Natural killer cell treated with Interleukin-12 subunit alpha and Interleukin-12 subunit beta and Interleukin-15 and Interleukin-18, amount 100 ng/mL, for 72 hours (primary cell): ENCODE measurements at places on chromosomes 1 and 21. TPM values are rescaled to one million over a fixed set of nuclear protein-coding genes. Genes with fewer than 3 reads are reported as not detected.

- H3K36me3 ChIP-seq, result peaks cover 6% of the 10 kb centered on the region
- no peak for DNase-seq
- peaks cover 10% of the 10 kb centered on the region for H3K27me3 ChIP-seq
- H3K4me1 ChIP-seq, result peaks cover 9% of the 10 kb centered on the region
- peak overlapping the region; percentile 84 for H3K4me3 ChIP-seq
Observed at GRCh38 chr1:151458802-151459330, 428 bp downstream of the POGZ start.

DNA sequence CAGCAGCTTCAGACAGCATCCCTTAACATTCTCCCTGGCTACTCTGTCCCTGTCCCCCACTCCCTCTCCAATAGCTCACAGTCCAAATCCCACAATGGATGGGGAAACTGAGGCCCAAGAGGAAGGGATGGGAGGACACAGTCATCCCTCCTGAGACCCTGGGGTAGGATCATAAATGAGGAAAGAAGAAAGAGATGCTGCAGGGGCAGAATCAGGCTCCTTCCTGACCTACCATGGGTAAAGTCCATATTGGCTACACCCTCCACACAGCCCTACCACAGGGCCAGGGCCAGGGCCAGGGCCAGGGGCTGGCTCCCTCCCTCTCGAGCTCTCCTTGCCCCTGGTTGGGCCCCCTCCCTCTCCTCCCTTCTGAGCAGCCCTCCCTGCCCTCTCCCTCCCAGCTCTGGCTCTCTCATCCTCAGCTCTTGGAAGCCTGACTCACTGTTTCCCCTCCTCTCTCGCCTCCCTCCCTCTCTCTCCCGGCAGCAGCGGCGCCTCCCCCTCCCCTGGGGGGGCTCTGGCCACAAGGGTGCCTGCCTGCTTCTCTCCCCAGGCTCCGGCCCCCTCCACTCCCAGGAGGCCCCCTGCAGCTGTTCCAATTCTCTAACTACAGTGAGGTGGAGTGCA lies 4.9 kb downstream of the AHDC1 start:
- no peaks in the 10 kb centered on the region for H3K27me3 ChIP-seq
- H3K4me1 ChIP-seq, result peaks cover 24% of the 10 kb centered on the region
- DNase-seq, result peak; percentile 75

- H3K27me3 ChIP-seq, result no peaks in the 10 kb centered on the region
- DNase-seq, result no peak
- no peaks in the 10 kb centered on the region for H3K36me3 ChIP-seq
- no peak overlapping the region for H3K27ac ChIP-seq
- H3K4me1 ChIP-seq, result no peaks in the 10 kb centered on the region
Observed at GRCh38 chr1:178690496-178690895, 34.5 kb upstream of the RALGPS2 start.

- H3K36me3 ChIP-seq, result peaks cover 10% of the 10 kb centered on the region
- H3K4me3 ChIP-seq, result no peak overlapping the region
- no peaks in the 10 kb centered on the region for H3K4me1 ChIP-seq
- DNase-seq, result no peak
- H3K27ac ChIP-seq, result no peak overlapping the region
Observed at GRCh38 chr1:230696722-230697437, 17.0 kb downstream of the AGT start.

DNA sequence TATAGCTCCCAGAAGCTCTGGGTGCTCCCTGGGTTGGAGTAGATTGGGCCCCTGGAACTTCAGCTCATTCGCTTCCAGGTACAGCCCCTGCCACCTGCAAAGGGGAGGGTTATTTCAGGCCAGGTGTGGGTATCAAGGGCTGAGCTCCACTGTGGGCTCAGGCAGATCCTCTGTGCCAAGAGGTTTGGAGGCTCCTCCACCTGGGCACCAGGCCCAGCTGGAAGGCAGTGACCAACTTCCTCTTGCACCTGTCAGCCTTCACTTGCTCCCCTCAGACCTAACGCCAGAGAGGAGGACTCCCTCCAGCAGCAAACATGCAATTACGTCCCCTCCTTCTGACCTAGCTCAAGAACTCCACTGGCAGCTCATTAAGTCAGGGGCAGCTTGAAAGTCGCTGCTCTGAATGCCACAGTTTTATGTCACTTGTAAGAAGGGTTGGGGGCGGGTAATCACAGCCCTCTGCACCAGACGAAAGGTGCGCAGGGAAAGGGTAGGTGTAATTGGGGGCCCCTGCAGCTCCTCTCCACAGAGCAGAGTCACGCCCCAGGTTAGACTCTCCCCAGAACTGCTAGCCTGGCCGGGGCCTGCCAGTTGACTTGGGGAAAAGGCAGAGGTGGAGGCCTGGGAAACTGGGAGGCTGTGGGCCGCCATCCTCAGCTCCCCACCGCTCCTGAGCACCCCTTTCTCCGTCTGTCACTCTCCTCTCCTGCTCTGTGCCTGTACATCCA lies 125.0 kb upstream of the TMPRSS2 start:
- peak; percentile 29 for DNase-seq
- H3K4me3 ChIP-seq, result no peak overlapping the region
- no peaks in the 10 kb centered on the region for H3K4me1 ChIP-seq
- no peak overlapping the region for H3K27ac ChIP-seq

DNA sequence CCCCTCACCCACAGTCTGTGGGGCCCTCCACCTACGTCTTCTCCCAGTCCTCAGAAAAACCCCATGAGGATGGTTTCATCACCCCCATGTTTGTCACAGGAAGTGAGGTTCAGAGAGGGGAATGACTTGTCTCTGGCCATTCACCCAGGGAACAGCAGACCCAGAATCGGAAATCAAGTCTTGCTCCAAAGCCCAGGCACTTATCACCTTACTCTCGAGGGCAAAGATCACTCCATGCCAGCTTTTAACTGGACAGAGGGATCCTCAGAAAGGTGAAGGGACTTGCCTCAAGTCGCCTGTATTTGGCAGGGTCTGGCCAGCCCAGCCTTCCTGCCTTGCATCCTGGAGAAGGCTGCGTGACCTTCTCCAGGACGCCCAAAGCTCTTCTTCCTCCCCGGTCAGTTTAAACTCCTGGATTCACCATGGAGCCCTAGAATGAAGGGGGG lies 57.9 kb upstream of the SSBP3 start:
- H3K4me3 ChIP-seq, result peak overlapping the region; percentile 59
- H3K36me3 ChIP-seq, result no peaks in the 10 kb centered on the region
- H3K27me3 ChIP-seq, result no peaks in the 10 kb centered on the region

DNA sequence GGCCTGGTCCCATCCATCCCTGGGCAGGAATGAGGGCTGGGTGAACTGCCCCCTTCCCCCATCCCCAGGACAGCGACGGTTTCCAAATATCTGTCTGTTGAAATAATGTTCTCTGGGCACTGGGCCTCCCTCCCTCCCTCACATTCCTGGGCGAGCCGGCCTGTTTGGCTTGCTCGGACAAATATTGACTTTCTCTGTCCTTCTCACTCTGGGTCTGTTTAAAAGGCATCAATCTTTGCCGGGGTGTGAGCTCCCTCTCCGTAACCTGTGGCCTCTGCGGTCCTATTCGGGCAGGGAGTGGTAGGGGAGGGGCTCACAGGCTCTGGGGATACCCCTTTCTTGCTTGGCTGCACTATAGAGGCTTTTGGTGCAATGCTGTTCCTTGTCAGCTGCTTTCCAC lies 40.2 kb downstream of the FOXD2 start:
- no peak overlapping the region for H3K27ac ChIP-seq
- no peak overlapping the region for H3K4me3 ChIP-seq
- peaks cover 16% of the 10 kb centered on the region for H3K27me3 ChIP-seq
- H3K4me1 ChIP-seq, result no peaks in the 10 kb centered on the region

GRCh38 chr1:110184446-110184845 lies 25.7 kb upstream of the KCNC4 start:
- no peaks in the 10 kb centered on the region for H3K4me1 ChIP-seq
- H3K4me3 ChIP-seq, result no peak overlapping the region
- DNase-seq, result no peak

DNA sequence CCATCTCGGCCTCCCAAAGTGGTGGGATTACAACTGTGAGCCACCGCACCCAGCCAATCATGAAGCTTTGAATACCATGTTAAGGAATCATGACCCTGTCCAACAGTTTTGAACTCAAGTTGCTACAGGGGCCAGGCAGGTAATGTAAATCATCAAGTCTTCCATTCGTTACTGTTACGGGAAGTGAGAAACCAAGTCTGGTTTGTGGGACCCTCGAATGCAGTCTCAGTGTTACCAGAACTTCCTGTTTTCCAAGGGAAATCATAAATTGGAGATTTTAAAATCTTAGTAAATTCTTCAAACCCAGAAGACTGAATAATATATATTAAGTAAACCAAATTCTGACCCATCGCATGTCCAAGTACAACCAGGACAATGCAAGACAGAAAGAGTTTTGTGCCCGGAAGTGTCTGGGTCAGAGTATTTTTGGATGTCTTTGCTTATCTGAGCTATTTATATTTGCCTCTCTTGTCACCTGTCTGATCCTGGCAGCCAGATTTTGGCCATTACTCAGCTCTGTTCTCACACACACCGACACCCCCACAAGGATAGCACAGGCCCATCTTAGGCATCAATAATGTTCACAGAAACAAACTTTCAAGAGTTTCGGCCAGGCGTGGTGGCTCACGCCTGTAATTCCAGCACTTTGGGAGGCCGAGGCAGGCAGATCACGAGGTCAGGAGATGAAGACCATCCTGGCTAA lies 8.8 kb downstream of the ATP5IF1 start:
- H3K4me3 ChIP-seq, result peak overlapping the region; percentile 62
- no peaks in the 10 kb centered on the region for H3K36me3 ChIP-seq
- peaks cover 49% of the 10 kb centered on the region for H3K4me1 ChIP-seq
- no peak for DNase-seq
- peak overlapping the region; percentile 86 for H3K27ac ChIP-seq

DNA sequence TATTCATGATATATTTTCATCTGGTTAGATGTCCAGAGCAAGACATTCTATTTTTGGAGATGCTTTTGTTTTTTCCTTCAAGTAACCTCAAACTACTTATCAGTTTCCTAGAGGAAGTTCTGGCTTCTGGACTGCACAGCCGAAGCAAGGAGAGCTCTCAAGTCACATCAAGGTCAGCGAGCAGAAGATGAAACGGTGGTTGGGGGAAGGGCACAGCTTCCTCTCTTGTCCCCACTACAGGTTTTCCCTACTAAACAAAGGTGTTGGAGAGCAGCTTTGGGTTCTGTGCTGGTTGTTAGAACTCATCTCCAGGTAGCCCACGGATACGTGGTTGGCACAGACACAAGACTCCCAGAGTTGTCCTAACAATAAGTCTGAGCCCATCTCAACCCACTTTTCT lies 5.1 kb upstream of the PLEKHO1 start:
- peaks cover 7% of the 10 kb centered on the region for H3K4me1 ChIP-seq
- DNase-seq, result no peak
- no peak overlapping the region for H3K4me3 ChIP-seq
- no peaks in the 10 kb centered on the region for H3K36me3 ChIP-seq
- H3K27ac ChIP-seq, result no peak overlapping the region

DNA sequence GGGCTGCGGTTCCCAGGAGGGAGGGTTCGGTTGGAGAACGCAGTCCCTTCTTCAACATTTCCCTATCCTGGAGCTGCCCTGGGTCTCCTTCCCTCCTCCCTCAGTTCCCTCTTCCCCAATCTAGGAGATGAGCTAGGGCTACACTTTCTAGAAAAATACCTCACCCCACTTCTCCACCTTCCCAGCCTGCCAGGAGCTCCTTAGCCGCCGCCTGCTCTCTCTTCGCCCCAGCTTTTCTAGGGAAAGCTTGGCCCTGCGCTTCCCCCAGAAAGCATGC lies 488 bp upstream of the ADAMTS1 start:
- peak overlapping the region; percentile 85 for H3K27ac ChIP-seq
- peak overlapping the region; percentile 83 for H3K4me3 ChIP-seq

The CDC20 gene
- total RNA-seq, result 152 TPM

The MSH4 gene
- total RNA-seq, result 0.19 TPM

The OR2L13 gene
- not detected for total RNA-seq
